ENCODE measurements at places on chromosomes 1 and 21.

GRCh38 chr21:42039911-42040351, 29.8 kb upstream of the ZBTB21 start:
- no peak for DNase-seq

- no peak for DNase-seq
Measured at GRCh38 chr1:198902655-198903054, 263.8 kb downstream of the PTPRC start.

- no peak for DNase-seq
Measured at GRCh38 chr1:5324883-5325282, 667.3 kb downstream of the NPHP4 start.

DNA sequence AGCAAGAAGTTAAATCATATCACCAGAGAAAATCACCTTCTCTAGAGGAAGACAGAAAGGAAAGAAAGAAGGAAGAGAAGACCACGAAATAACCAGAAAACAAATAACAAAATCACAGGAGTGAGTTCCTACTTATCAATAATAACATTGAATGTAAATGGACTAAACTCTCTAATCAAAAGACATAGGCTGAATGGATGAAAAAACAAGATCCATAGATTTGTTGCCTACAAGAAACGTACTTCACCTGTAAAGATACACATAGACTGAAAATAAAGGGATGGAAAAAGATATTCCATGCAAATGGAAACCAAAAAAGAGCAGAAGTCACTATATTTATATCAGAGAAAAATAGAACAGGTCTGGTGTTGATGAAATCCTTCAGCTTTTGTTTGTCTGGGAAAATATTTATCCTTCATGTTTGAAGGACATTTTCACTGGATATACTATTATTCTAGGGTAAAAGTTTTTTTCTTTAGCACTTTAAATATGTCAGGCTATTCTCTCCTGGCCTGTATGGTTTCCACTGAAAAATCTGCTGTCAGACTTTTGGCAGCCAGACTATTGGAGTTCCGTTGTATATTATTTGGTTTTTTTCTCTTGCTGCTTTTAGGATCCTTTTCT, 202.5 kb upstream of the DUSP10 start:
- DNase-seq, result no peak

- DNase-seq, result no peak
Measured at GRCh38 chr1:30724175-30724574, 790 bp upstream of the MATN1 start.

DNA sequence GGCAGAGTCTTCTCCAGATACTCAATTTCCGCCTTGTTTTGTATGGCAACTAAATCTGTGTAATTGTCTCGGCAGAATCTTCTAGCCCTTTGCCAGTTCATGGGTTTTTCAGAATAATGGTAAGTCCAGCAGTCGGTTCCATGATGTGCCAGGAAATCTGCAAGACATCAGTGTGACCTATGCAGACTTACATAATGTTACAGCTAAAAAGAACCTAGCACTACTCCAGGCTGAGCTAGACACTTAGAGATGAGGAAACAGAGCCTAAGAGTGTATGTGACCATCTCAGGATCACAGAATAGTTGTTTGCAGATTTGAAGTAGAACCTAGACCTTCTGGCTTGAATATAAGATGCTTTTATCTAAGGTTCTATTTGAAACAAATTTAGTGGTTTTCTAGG, 2.8 kb downstream of the SELL start:
- DNase-seq, result no peak

DNA sequence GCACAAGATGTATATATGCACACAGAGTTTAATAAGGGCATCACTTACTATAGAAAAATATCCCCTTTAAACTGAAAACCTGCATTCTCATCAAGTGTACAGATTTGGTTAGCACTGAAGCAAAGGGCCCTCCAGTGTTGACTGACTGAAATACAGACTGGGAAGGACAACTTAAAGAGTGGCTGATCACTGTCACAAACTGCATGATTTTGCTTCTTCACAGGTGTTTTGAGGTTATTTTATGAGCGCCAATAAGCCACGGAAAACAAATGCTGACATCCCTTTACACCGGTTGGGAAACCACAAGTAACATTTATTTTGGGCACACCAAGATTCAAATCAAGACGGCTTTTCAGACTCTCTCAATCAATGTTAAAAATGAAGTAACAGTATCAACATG, 30.9 kb upstream of the RAP1GAP start:
- no peak for DNase-seq

DNA sequence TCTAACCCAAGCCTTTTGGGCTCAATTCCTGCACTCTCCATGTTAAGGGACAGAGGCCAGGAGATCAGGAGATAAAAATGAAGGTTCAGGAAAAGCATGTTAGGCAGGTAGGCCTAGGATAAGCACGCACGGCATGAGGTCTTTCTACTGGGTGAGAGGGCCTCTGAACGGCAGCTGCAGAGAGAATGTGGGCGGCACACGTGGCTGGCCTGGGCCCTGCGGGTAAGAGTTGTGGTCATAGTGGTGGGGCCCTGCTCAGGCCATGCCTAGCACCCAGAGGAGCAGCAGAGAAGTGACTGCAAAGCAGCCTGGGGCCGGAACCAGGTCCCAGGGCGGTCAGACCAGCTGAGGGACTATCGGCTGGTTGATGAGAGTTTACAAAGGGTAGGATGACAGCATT, 7.5 kb upstream of the FOXO6 start:
- DNase-seq, result no peak

GRCh38 chr1:24142546-24143534, at the start of gene IL22RA1:
Gene IL22RA1 (minus strand): TSS chr1:24143140. CDS start chr1:24143082, 58 bp downstream.
- no peak for DNase-seq

- no peak for DNase-seq
Measured at GRCh38 chr21:37139902-37140301, 66.8 kb downstream of the TTC3 start.

GRCh38 chr1:155983191-155984024, 5.1 kb upstream of the ARHGEF2 start:
- no peak for DNase-seq

Data from activated B cell treated with CpG ODN at 0.5 μM for 24 hours (primary cell).